Testis (tissue), 5 donors: ENCODE measurements at places on chromosomes 6 and 20. TPM values are rescaled to one million over a fixed set of nuclear protein-coding genes. Genes with fewer than 3 reads are reported as not detected.

DNA sequence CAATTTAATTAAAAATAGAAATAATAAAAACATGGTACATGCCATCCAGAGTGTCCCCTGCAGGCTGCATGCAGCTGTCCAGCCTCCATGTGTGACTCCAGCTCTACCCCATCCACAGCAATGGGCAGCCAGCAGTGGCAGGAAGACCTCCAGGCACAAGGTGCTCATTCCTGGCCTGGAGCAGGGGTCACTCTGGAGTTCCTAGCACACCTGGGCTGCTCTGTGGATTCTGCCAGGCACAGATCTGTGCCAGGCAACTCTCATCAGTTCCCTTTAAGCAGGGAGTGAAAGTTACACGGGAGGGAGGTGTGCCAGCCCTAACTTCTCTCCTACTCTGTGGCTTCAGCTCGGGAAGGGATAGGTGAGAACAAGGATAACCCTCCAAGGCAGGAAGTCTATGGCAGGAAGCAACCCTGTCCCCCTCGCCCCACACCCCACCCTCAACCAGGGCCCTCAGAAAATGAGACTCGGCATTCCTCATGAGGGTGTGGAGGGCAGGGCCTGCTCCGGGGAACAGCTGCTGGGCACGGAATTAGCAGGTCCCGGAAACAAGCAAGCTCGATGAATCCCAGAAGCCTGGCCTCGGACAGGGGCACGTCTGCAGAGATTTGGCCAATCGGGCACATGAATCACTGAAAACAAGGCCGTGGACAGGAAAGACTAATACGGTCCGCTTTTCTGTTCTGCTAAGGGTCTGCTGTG lies 10.0 kb downstream of the JPH2 start:
- H3K4me3 ChIP-seq: no peak overlapping the region
- H3K27me3 ChIP-seq: no peaks in the 10 kb centered on the region
- no peak for DNase-seq
- no peaks in the 10 kb centered on the region for H3K36me3 ChIP-seq

Gene KIF25
- total RNA-seq: 5.0 TPM

Gene ERVFRD-1
- total RNA-seq: not detected

DNA sequence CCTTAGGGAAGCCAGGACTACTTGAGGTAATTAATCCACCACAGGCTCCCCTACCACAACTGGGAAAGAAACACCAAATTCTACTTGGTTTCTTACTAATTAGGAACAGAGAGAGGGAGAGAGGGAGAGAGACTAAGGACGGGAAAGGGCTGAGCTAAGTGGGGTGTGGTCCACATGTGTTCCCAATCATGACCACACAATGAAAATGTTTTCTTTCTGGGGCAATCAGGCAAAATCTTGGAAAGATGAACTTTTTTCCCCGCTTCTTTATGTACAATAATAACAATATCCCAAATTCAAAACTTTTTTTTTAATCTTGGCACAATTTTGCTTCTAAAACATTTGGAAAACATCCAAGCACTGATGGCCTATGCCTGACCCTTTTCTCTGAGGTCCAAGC lies 734.4 kb downstream of the MAFB start:
- H3K27ac ChIP-seq: no peak overlapping the region
- no peaks in the 10 kb centered on the region for H3K36me3 ChIP-seq
- H3K27me3 ChIP-seq: no peaks in the 10 kb centered on the region
- H3K4me3 ChIP-seq: no peak overlapping the region

DNA sequence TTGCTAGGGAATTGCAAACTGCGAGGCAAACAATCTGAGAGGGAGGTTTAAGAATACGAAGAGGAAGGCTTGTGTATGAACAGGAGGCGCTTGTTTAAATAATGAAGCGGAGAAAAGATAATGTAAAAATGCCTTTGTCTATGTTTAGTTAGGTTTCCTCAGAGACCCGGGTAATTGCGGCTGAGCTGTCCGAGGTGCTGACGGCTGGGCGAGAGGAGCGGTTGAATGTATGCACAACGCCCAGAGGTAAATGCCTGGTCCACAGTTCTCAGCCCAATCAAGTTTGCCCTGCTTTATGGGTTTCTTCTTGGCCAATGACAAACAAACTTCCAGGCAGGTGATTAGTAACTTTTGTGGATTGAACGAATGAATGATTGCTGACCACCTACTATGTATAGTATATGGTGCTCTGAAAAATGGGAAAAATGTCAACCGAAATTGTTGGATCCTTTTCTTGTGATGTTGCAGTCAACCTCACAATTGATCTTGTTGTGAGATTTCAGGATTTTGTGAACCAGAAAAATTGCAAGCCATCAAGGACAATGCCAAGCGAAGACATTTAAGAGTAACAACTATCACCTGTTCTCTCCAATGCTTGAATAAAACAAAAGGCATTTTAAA lies 38.3 kb upstream of the SLC32A1 start:
- H3K27me3 ChIP-seq: no peaks in the 10 kb centered on the region
- no peak overlapping the region for H3K4me3 ChIP-seq
- H3K36me3 ChIP-seq: no peaks in the 10 kb centered on the region
- H3K4me1 ChIP-seq: no peaks in the 10 kb centered on the region
- H3K27ac ChIP-seq: no peak overlapping the region
